Effector memory CD4-positive, alpha-beta T cell (primary cell): ENCODE measurements at places on chromosomes 12 and 14.

DNA sequence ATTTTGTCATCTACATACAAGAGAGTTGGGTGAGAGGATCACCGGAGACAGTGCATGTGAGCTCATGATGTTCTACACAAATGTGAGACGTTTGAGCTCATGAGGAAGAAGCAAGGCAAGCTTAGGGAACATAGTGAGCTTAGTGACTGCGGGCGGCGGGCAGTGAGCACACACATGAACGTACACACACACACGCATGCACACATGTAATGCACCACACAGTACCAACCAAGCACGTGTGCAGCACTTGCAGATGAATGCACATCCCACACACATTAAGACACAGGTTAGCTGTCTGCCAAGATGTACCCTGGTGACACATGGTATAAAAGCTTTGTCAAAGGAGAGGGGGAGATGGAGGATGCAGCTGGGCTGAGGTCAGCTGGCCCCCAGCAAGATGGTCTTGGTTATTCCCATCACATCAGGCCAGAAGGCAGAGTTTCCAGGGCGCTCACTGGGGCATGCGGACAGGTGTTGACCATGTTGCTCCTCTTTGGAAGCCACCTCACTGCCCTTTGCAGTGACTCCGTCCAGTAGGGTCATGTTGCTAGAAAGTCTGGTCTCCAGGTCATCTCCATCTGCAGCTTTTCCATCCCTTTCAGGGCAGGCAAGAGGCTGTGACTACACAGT is 8.7 kb upstream of the CACNA2D4 start:
- H3K4me1 ChIP-seq, result peaks cover 2% of the 10 kb centered on the region
- H3K27ac ChIP-seq, result no peak overlapping the region
- H3K36me3 ChIP-seq, result no peaks in the 10 kb centered on the region
- no peak for DNase-seq
- no peaks in the 10 kb centered on the region for H3K27me3 ChIP-seq
- no peak overlapping the region for H3K4me3 ChIP-seq

- H3K4me1 ChIP-seq, result no peaks in the 10 kb centered on the region
- H3K27me3 ChIP-seq, result no peaks in the 10 kb centered on the region
- no peak overlapping the region for H3K4me3 ChIP-seq
- no peak overlapping the region for H3K27ac ChIP-seq
- H3K36me3 ChIP-seq, result no peaks in the 10 kb centered on the region
Measured at GRCh38 chr12:20487519-20487918, 119.2 kb downstream of the PDE3A start.

GRCh38 chr14:67191768-67192290 is 2.6 kb downstream of the GARIN2 start:
- no peaks in the 10 kb centered on the region for H3K36me3 ChIP-seq

GRCh38 chr14:53501361-53502211 is 348.5 kb upstream of the DDHD1 start:
- no peaks in the 10 kb centered on the region for H3K27me3 ChIP-seq
- no peak for DNase-seq
- no peak overlapping the region for H3K4me3 ChIP-seq
- H3K4me1 ChIP-seq, result no peaks in the 10 kb centered on the region

GRCh38 chr12:87428701-87429277 is 600.4 kb downstream of the C12orf50 start:
- no peak overlapping the region for H3K27ac ChIP-seq
- no peaks in the 10 kb centered on the region for H3K4me1 ChIP-seq
- no peaks in the 10 kb centered on the region for H3K36me3 ChIP-seq
- H3K27me3 ChIP-seq, result no peaks in the 10 kb centered on the region
- DNase-seq, result no peak

DNA sequence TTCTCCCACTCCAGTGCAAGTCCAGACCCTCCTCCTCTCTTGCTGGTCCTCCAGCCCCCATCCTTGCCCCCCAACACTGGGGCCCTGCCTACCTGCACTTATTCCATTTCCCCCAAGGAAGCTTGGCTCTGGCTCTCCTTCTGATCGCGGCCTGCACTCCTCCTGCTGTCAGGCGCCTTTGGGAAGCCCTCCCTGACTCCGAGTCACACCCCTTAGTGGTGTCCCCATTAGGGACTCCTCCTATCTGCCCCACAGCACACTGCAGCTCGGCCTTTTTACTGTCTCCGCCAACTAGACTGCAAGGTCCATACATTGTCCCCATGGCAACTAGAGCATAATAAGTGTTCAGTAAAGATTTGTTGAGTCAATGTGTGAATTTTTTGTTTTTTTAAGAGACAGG is 32.9 kb downstream of the FIGNL2 start:
- no peak for DNase-seq
- H3K4me1 ChIP-seq, result peaks cover 10% of the 10 kb centered on the region
- H3K27ac ChIP-seq, result no peak overlapping the region

DNA sequence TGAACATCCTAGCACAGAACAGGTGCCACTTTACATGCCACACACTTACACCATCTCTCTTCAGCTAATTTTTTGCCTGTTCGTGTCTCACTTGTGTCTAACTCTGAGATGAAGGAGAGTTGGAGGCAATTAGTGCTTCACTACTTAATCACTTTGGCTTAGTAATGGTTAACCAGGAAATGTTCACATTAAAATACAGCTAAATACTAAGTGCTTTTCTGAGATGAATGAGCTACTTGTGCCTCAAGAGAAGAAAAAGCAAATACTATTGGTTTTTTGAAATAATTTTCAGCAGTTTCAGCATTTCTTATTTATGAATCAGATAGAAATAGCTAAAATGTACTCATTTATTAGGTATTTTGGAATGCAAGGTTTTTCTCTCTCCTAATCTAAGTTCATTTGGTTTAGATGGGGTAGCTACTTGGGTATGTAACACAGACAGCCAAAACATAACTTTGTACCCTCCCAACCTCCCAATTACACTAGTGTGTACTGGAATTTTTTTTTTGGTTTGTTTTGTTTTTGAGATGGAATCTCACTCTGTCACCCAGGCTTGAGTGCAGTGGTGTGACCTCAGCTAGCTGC is 1474.1 kb upstream of the SEL1L start:
- H3K4me3 ChIP-seq, result no peak overlapping the region
- no peaks in the 10 kb centered on the region for H3K4me1 ChIP-seq
- H3K27ac ChIP-seq, result no peak overlapping the region
- DNase-seq, result no peak

DNA sequence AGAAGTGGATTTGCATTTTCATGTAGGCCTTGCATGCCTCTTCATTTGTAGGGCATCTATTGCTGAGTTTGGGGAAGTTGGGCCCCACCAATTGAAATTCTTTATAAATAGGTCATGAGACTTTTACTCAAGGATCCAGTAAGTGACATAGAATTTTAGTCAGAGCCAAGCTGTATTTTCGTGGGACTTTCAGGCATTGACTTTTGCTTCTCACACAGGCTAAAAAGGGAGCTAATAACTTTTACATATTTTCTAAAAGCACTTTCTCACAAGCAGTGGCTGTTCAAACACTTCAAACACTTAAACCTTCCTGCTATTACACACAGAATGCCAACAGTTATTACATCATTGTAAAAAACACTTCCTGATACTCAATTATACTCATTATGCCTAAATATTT is 260.5 kb downstream of the MSRB3 start:
- H3K36me3 ChIP-seq, result no peaks in the 10 kb centered on the region
- DNase-seq, result no peak
- no peak overlapping the region for H3K27ac ChIP-seq
- no peaks in the 10 kb centered on the region for H3K4me1 ChIP-seq
- no peak overlapping the region for H3K4me3 ChIP-seq

DNA sequence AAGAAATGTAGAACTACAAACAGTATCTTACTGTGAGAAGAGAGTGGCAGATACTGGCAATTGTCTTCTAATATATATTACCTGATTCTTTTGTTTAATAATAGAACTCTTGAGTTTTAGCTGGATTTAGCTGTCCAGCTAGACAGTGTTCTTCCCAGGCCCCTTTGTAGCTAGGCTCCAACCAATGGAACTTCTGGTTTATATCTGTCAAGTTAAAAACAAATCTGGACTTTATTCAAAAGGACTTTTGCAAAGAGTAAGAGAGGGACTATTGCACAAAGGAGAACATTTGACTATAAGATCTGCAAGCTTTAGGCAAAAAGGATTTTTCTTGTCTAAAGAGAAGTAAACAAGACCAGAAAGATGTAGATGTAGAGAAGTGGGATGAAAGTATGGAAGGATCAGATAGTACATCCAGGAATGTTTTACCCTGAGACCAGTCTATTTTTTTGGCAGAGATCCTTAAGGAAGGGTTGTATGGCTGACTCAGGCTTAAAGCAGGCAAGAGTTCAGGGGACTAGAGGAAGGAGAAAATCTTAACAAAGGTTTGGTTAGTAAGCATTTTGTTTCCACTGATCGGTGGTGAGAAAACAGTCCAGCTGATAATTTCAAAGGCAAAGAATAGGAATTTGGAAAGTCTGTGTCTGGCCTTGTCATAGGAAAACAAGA is 111.1 kb upstream of the PLEKHA5 start:
- no peaks in the 10 kb centered on the region for H3K36me3 ChIP-seq
- H3K4me1 ChIP-seq, result no peaks in the 10 kb centered on the region
- no peaks in the 10 kb centered on the region for H3K27me3 ChIP-seq
- H3K27ac ChIP-seq, result no peak overlapping the region

DNA sequence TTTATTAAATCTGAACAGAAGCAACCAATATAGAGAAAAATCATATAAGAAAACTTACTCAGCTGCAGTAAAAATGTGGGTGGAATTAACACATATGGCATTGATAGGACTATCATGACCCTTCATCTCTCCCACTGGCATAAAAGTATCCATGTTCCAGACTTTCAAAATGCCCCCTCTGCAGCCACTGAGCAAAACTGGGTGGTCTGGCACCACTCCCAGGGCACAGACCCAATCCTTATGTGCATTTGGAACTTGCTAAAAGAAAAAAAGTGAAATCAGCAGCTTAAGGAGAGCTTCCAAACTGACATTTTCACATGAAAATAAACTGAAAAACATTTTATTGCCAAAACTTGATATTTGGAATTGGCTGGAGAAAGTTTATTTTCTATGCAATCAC is 141.5 kb downstream of the KIF21A start:
- no peaks in the 10 kb centered on the region for H3K27me3 ChIP-seq
- peaks cover 10% of the 10 kb centered on the region for H3K36me3 ChIP-seq
- no peak overlapping the region for H3K27ac ChIP-seq
- no peak for DNase-seq
- H3K4me3 ChIP-seq, result no peak overlapping the region

GRCh38 chr14:74945261-74945851 is 10.0 kb downstream of the PGF start:
- H3K27me3 ChIP-seq, result no peaks in the 10 kb centered on the region
- H3K4me1 ChIP-seq, result peaks cover 26% of the 10 kb centered on the region
- no peaks in the 10 kb centered on the region for H3K36me3 ChIP-seq

DNA sequence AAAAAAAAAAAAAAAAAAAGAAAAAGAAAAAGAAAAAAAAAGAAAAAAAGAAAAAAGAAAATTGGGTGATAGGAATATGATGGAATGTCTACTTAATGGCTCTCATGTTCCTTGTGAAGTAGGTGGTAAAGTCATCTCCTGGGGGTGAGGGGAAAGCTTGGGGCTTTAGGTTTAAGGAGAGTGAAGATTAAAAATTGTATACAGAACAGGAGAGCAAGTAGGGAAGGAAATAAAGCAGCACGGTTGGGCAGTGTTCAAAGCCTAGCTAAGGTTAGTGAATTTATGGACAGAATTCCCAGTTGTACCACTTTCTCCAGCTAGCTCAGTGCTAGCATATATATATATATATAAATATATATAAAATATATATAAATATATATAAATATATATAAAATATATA is 40.0 kb upstream of the SLC2A13 start:
- H3K27me3 ChIP-seq, result no peaks in the 10 kb centered on the region
- no peak for DNase-seq
- H3K4me1 ChIP-seq, result no peaks in the 10 kb centered on the region
- no peak overlapping the region for H3K4me3 ChIP-seq
- H3K36me3 ChIP-seq, result no peaks in the 10 kb centered on the region
- no peak overlapping the region for H3K27ac ChIP-seq

- no peak overlapping the region for H3K27ac ChIP-seq
- H3K4me3 ChIP-seq, result no peak overlapping the region
- H3K27me3 ChIP-seq, result no peaks in the 10 kb centered on the region
- no peaks in the 10 kb centered on the region for H3K4me1 ChIP-seq
Measured at GRCh38 chr14:94515426-94515825, 6.2 kb upstream of the SERPINA12 start.

DNA sequence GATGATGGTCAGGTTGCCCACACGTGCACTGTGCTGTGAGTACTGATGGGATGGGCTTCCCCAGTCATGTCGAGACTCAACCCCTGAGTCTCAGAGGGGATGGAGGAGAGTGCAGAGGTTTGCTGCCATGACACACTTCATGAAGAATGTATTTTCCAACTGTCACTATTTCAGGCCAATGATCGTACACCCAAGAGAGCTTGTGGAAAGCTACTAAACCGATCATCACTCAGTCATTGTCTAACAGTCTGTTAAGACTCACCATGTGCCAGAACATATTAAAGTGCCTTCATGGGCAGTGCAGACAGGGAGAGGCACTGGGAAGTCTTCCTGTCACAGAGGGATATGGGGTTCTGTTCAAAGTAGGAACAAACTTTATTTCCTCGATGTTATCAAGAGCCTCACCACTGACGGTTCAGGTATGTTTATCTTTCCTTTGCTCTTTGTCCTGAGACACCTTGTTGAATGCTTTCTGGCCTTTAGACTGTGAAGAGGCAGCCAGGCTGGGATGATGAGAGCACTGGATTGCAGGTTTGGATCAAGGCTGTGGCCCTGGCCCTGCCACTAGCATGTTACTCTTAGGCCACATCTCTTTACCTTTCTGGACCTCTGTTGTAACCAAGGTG is 41.6 kb upstream of the NTF3 start:
- DNase-seq, result no peak
- H3K27me3 ChIP-seq, result no peaks in the 10 kb centered on the region
- H3K4me3 ChIP-seq, result no peak overlapping the region
- H3K36me3 ChIP-seq, result no peaks in the 10 kb centered on the region
- H3K27ac ChIP-seq, result no peak overlapping the region

DNA sequence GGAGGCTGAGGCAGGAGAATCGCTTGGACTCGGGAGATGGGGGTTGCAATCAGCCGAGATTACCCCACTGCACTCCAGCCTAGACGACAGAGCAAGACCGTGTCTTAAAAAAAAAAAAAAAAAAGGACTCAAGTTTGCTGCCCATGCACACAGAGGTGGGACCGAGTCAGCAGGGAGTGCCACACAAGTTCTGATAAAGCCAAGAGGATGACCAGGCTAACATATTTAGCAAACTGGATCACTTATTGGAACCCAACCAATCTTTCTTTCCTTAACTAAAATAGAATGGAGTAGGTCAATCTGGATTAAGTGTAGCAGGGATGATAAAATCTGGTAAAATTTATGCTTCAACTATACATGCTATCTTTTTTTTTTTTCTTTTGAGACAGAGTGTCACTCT is 190.4 kb upstream of the FOXN3 start:
- no peaks in the 10 kb centered on the region for H3K36me3 ChIP-seq
- H3K27me3 ChIP-seq, result no peaks in the 10 kb centered on the region
- no peak for DNase-seq
- peaks cover 3% of the 10 kb centered on the region for H3K4me1 ChIP-seq

DNA sequence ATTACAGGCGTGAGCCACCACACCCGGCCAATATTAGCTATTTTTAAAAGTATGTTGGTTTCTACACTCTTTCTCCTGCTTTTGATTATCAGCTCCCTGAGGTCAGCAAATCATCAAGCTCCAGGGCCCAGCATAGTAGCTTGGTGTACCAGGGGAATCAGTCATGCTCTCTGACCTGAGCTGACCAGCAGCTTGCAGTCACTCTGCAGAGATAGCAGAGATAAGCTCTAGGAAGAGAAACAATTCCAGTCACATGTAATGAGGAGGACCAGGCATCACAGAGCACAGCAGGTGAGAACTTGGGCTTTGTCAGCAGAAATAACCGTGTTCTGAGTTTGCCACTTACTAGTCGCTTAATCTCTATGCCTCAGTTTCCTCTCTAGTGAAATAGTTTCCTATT is 8.5 kb downstream of the PLEKHD1 start:
- no peaks in the 10 kb centered on the region for H3K4me1 ChIP-seq
- no peak overlapping the region for H3K4me3 ChIP-seq
- DNase-seq, result no peak
